ENCODE measurements at places on chromosomes 3 and 15.

DNA sequence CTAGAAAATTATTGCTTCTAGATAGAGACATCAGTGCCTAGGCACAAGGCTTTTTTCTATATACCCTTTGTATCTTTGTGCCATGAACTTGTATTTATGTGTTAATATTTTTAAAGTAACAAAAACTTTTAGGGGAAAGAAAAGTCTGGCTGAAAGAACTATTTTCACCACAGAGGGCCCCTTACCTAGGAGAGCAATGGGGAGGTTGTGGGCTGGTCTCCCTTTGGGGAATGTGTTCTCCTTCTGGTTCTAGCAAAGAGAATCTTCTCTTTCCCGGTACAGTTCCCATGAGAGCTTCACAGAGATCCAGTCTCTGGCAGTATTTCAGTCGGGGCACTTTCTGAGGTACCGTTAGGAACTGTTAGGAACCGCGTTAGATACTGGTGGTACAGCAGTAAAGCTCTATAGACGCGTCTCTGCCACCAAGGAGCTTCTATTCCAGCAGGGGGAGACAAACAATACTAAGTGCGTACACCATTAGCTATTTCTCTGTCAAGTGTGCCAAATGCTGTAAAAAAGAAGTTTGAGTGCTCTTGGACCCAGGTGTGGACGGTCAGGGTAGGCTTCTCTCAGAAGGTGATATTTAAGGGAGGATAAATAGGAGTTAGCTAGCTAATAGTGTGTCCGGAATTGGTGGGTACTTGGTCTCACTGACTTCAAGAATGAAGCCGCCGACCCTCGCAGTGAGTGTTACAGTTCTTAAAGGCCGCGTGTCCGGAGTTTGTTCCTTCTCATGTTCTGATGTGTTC lies 4.6 kb upstream of the EPB42 start:
- DNase-seq = peak; percentile 47

- no peak for DNase-seq
Measured at GRCh38 chr15:79516155-79516554, 84.0 kb downstream of the MINAR1 start.

DNA sequence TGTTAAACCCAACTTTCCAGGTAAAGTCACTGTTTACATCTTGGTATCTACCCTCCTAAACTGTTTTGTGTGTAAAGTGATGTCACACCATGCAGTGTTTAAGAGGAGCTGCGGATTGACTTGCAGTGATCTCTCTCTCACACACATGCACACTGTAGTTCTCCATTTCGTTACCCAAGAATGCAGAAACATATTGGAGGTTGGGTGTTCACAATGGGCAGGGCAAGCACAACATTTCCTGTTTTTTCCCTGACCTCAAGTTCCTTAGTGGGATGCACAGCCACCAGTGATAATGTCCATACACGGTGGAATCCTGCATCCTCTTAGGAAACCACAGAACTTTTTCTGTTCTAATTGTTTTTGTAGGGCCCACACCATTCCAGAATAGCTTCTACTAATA lies 85.3 kb upstream of the CFAP20DC start:
- DNase-seq = no peak

- no peak for DNase-seq
Measured at GRCh38 chr15:23472033-23472432, 25.0 kb upstream of the GOLGA6L2 start.

DNA sequence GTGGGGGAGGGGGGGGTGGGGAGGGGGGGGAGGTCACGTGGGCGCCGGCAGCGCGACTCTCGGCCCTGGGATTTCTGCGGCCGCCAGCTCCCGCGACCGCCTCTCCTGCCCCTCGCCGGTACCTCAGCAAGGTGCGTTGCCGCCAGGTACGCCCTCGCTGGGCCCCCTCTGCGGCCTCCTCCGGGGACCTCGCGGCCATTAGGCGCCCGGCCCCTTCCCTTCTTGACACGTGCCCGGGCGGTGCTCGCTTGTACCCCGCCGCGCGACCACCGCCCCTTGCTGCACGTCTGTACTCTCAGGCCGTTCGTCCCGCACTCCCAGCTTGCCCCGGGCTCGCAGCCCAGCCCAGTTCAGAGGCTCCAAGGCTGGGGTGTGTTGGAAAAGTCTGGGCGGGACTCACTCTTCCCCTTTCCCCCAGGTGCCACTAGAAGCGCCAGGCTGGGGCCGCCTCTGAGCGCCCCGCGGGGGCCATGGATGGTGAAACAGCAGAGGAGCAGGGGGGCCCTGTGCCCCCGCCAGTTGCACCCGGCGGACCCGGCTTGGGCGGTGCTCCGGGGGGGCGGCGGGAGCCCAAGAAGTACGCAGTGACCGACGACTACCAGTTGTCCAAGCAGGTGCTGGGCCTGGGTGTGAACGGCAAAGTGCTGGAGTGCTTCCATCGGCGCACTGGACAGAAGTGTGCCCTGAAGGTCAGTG lies at the start of gene MAPKAPK3:
Gene MAPKAPK3 (plus strand): TSS at position 56 of the 696 bp plus-strand sequence. CDS start 415 bp downstream, at position 471.
- DNase-seq = no peak

GRCh38 chr3:77412584-77412983 lies 372.7 kb downstream of the ROBO2 start:
- DNase-seq = no peak

DNA sequence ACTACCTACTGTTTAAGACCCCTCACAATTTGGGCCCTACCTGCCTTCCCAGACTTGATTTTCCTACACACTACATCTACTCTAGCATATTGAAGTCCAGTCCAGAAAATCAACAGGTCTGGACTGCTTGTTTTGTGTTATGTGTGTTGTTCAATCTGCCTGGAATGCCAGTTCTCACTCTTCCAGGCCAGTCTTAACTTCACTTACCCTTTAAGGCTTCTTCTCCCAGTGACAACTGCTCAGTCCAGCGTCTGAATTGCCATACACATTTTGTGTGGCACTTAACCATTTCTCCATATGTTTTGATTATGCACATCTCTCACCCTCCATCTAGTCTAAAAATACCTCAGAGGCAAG lies 1.1 kb downstream of the TICRR start:
- no peak for DNase-seq

DNA sequence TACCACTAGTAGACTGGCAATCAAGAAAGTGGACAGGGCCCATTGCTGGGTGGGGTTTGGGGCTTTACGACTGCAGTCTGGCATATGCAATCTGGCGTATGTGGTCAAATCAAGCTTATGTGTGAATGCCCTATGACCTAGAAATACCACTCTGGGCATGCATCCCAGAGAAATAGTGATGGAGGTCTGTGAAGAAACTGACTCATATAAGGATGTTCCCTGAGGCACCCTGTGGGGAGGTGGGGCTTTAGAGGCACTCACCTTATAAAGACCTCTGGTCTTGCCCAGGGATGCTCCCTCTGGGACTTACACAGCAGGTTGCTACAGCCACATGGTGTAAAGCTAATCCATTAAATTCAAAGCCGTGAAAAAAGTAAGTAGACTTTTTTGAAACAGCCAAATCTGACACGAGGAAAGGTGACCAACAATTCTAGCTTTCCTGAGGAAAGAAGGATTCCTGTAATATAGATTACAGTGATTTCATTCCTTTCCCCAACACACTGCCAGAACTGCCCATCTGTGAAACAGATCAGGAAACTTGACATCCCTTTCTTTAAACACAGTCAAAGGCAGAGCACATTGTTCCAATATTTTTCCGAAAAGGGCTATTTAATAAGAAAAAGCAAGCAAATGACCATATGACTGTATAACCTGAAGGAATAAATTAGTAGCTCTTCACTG lies 13.6 kb downstream of the RARRES1 start:
- DNase-seq = no peak

DNA sequence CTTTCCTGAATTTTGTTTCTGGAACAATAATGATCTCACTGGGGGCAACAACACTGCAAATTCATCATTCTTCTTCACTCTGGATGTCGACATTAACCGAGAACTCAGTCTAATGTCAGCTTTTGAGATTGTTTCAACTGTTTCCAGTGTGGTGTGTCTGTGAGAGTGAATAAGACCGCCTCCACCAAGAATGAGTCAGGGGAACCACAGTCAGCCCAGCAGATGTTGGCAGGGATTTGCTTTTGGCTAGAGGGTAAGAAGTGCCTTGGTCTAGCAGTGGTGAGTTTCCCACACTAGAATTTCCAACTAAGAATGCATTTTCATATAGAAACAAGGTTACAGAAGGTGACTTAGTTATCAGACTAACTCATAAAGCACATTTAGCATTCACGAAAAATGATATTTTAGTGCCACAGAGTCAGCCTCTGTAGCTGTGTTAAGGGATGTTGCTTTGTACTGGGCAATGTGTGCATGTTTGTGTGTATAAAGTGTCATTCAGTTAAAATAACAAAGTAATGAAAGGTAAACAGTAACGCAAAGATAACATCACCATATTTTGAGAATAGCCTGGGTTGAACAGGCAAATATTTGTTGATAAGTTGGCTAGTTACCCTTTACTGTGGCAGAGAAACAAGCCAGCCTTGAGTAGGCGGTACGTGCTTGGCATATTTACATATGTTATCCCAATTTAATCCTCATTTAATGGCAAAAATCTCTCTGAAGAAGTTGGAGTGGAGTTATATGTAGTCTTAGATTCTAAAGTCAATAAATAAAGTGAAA lies 33.8 kb downstream of the DRD3 start:
- DNase-seq = no peak

GRCh38 chr3:97713634-97714033 lies 50.9 kb upstream of the ARL6 start:
- no peak for DNase-seq

DNA sequence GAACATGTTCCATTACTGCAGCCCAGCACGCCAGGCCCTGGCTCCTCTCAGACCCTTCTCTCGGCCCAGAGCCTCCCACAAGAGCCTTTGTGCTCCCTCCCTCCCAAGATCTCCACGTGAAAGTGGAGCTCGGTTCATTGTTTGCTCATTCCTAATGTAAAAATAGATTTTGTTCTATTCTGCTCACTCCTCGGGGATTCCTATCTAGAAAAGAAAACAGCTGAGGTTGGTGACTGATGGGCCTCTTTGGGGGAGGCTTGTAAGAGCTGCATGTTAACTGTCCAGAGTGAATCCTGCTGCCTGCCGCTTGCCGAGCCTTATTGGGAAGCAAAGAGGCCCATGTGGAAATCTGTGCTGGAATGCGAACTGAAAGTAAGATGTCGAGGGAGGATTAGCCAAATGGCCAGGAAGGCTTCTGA lies 267.1 kb downstream of the LRTM1 start:
- DNase-seq = no peak

DNA sequence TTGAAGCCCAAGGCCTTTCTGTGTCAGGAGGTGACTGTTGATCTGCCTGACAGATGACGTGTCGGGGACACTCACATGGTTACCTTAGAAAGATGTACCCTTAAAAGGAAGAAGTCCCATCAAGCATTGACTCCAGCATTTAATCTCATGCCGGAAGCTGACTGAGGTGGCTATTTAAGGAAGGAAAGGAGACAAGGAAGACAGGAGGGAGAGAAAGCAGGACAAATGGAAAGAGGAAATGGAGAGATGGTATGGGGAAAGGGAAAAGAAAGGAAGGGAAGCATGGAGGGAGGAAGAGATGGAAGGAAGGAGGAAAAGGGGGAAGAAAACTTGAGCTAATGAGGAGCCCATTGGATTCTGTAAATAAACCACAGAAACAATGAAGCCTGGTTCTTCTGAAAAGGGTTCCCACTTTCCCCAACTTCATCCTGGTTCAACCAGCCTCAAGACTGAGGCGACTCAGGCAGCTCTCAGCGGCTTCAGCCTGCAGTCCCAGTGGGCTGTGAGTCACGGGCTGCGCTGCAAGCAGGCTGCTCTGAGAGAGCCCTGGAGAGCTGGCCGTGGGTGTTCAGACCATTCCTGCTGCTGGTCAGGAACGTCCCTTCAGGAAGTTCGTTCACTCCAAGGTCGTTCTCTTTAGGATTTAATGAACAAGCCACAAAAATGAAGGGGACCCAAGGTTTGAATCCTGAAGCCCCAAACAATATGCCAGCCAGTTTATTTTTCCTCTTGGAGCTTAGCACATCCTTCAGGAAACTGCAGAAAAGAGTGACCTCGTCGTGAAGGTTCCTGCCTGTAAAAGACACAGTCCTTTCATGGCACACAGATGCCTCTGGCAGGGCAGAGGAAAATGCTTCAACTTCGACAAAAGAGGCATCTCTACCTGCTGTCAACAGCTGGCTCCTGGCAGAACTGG lies 69.6 kb upstream of the THBS1 start:
- no peak for DNase-seq

DNA sequence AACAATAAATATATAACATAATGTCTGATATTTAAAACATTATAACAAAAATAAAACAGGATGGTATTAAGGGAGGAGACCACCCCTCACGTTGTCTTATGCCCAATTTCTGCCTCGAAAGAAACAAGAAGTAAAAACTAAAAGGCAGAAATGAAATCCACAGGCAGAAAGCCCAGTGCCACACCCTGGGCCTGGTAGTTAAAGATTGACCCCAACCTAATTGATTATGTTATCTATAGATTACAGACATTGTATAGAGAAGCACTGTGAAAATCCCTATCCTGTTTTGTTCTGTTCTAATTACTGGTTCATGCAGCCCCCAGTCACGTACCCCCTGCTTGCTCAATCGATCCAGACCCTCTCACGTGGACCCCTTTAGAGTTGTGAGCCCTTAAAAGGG lies 22.3 kb upstream of the ACP3 start:
- DNase-seq = no peak

GRCh38 chr15:101386967-101387366 lies 91.9 kb upstream of the SNRPA1 start:
- DNase-seq = no peak

DNA sequence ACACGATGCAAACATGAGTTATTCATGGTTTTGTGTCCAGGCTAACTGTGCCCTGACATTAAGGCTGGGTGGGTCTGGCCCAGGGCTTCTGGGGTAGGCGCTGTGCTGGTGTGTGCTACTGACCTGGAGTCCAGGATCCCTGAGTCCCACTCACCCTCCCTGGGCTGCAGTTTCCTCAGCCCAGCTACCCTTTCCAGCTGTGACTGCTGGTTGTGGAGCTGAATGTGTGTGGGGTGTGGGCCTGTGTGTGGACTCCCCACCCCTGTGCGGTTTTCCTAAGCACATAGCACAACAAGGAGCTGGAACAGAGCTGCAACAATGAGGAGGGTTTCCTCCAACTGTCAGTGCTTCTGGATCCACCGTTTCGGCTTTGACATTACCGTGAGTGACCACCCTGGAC lies 38.0 kb downstream of the SMAD3 start:
- DNase-seq = no peak

GRCh38 chr15:88083811-88084760 lies 172.5 kb downstream of the NTRK3 start:
- DNase-seq = no peak

DNA sequence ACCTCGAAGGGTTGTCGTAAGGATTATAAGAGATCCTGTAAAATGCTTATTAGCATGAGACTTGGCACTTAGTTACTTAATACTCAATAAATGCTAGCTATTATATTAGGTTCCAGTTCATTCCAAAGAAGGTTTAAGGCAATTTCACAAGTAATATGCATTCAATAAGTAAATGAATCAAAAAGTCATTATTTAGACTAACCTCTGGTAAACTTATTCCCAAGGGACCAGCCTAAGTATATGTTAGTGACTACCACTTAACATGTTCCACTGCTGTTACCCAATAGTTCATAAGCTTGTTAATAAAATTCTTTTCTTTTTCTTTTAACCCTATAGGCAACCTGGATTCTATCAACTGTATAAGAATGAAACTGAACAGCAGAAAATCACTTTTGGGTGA lies 5.1 kb downstream of the PDCD10 start:
- no peak for DNase-seq

GRCh38 chr15:74050556-74051234 lies 31.7 kb downstream of the GOLGA6A start:
- no peak for DNase-seq
